T-helper 1 cell (primary cell): ENCODE measurements at places on chromosomes 2 and 18.

DNA sequence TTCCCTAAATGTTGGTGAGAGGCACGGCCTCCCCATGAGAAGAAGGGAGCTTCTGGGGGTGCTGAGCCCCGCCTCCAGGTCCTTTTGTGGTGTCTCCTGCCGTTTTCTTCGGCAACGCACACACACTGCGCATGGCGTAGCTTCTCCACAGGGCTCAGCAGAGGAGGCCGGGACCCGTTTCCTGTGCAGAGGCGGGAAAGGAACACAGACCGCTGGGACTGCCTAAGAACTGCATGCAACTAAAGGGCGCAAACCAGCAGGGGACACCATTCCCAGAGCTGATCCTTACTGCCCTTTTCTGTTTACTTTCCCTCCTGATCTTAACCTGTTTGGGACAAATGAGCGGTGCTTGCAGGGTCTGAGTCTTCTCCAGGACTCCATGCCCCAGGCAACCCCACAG lies 90.3 kb upstream of the CAPN13 start:
- DNase-seq: no peak

DNA sequence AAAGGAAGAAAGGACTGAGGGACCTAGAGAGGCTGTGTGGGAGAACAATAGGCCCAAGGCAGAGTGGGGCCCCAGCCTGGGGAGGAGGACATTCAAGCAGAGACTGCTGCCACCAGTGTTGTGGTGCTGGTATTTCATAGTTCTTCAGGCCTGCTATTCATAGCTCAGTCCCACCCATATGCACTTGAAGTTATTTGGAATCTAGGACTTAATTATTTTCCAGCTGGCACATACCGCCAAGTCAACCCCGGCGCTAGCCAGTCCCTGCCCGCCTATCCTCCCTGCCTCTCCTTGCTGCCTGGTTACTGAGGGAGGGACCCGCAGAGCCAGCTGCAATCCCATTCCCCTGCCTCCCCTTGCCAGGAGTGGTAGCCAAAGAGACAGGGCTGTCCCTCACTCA lies 141.2 kb downstream of the CABLES1 start:
- DNase-seq: no peak

- DNase-seq: no peak
These were observed 22.5 kb upstream of the NEDD4L start for GRCh38 chr18:58021504-58021903.

GRCh38 chr2:223477318-223477717 lies 124.8 kb downstream of the SCG2 start:
- DNase-seq: no peak

GRCh38 chr18:3251249-3251962 lies 3.8 kb downstream of the MYL12A start:
- DNase-seq: no peak
